Peyer's patch (tissue), 4 donors: ENCODE measurements at places on chromosomes 1 and 21. TPM values are rescaled to one million over a fixed set of nuclear protein-coding genes. Genes with fewer than 3 reads are reported as not detected.

DNA sequence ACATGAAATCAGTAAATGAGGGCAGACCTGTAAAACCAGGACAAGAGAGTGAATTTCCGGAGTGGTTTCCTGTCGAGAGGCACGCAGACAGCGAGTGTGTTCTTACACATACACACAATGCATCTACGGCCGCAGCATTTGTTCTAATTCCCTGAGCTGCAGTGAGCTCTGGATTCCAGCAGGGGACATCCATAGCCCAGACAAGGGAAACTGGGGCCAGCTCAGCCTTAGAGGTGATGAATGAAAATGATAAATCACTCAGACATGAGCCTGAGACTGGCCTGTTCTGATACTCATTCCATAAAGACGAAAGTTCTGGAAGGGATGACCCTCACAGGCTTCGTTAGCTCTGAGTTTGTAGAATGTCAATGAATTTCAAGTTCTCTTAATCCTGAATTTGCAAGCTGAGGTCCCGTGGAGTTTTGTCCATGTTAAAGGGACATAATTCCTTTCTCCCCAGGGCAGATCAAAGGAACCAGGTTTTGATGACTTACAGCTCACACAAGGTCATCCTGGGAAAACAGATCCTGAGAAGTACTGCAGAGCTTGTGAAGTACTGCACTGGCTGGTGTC lies 207.9 kb upstream of the C1orf87 start:
- H3K4me1 ChIP-seq: no peaks in the 10 kb centered on the region
- H3K4me3 ChIP-seq: no peak overlapping the region
- no peaks in the 10 kb centered on the region for H3K36me3 ChIP-seq
- H3K27ac ChIP-seq: no peak overlapping the region
- peak; percentile 51 for DNase-seq
- H3K27me3 ChIP-seq: no peaks in the 10 kb centered on the region

GRCh38 chr1:113857776-113858175 lies 13.7 kb downstream of the PTPN22 start:
- H3K4me3 ChIP-seq: no peak overlapping the region
- no peak for DNase-seq
- no peak overlapping the region for H3K27ac ChIP-seq

DNA sequence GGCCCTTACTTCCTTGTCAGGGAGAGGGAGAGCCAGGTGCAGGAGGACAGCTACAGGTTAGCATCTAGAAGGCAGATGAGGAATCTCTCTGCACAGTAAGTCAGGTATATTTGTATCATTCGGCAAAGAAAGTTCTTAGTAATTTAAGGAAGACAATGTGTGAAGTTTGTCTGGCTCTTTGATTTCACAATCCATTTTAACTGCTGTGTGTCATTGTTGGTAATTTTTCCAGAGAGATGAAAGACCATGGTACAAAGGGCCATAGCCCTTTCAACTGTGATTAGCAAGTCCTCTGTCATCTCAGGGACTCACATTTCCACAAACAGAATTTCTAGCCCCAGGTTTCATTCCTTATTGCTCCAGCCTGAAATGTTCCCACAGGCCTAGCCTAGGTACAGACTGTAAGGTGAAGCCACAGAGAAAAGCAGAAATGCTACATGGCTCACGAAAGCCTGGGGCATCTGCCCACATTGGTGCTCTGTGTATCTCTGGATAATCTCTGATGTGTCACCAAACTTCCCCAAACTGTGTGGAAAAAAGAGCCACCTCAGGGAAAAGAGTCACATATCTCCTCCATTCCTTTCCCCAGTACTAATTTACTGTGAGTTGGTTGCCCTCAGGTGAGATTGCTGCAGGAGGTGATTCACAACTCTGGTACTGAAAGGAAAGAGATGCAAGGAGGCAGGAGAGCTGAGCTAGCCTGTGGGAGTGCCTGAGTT lies 70.6 kb downstream of the SYT6 start:
- H3K36me3 ChIP-seq: no peaks in the 10 kb centered on the region
- no peak for DNase-seq
- no peak overlapping the region for H3K27ac ChIP-seq
- no peaks in the 10 kb centered on the region for H3K4me1 ChIP-seq
- no peaks in the 10 kb centered on the region for H3K27me3 ChIP-seq

GRCh38 chr21:32253215-32253641 lies 25.6 kb downstream of the MIS18A start:
- DNase-seq: no peak
- no peaks in the 10 kb centered on the region for H3K27me3 ChIP-seq
- H3K4me1 ChIP-seq: no peaks in the 10 kb centered on the region
- H3K4me3 ChIP-seq: no peak overlapping the region
- no peak overlapping the region for H3K27ac ChIP-seq
- no peaks in the 10 kb centered on the region for H3K36me3 ChIP-seq

Gene CYP4B1
- 38.8 TPM for total RNA-seq

DNA sequence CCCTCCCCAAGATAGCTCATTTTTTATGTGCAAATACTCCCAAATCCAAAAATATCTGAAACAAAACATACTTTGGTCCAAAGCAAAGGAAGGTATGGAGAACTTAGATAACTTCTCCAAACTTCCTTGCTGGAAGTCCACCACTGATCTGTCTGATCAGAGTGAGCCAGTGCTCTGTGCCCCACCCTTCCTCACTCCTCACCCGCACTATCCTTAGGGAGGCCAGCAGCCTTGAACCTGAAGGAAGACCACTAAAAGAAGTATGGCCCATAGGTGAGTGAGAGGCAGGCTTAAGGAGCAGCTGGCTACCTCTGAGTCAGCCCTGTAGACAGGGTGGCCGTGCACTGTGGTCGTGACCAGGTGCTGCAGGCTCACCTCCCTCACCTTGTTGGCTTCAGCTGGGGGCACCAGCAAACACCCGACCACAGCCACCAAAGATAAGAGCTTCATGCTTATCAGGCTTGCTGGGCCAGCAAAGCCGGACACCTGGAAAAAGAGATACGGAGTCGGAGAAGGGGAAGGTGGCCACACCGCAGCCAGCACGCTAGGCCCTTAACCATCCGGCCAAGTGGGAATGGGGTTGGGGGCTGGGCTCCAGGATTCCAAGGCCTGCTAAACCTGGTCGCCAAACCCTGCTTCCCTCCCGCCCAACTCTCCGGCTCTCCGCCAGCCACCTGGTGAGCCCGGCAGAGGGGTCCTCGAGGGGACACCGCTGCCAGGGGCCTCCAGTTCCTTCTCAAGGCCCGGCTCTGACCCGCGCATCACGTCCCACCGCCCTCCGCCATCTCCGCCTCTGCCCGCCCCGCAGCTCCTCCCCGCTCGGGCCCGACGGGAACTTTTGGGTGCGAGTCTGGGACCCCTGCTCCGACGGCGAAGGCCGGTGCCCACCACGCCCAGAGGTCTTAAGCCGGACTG lies 543 bp downstream of the TMEM9 start:
- H3K36me3 ChIP-seq: peaks cover 5% of the 10 kb centered on the region
- H3K4me1 ChIP-seq: no peaks in the 10 kb centered on the region
- H3K27me3 ChIP-seq: no peaks in the 10 kb centered on the region

DNA sequence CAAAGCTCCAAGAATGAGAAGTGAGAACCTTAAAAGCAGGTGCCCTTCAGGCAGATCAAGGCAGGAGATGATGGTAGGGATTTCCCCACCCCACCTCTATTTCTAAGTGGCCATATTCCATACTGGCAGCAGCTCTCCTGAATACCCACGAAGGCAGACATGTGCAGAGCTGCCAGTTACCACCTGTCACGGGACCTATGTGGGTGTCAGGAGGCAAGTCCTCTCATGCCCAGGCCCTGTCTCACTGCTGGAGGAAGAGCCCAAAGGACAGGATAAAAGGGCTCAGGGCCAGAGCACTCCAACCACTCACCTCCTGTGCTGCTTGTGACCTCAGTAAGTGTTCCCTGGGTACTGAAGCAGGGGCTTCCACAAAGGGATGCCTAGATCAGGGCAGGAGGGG lies 721 bp upstream of the LCE1B start:
- H3K4me3 ChIP-seq: no peak overlapping the region
- no peaks in the 10 kb centered on the region for H3K4me1 ChIP-seq

Gene GNB1
- total RNA-seq: 112 TPM

Gene MYBPH
- total RNA-seq: not detected

GRCh38 chr21:44064852-44065403 lies 42.3 kb upstream of the PWP2 start:
- H3K27me3 ChIP-seq: no peaks in the 10 kb centered on the region
- peaks cover 80% of the 10 kb centered on the region for H3K36me3 ChIP-seq
- H3K27ac ChIP-seq: peak overlapping the region; percentile 65
- no peak for DNase-seq

DNA sequence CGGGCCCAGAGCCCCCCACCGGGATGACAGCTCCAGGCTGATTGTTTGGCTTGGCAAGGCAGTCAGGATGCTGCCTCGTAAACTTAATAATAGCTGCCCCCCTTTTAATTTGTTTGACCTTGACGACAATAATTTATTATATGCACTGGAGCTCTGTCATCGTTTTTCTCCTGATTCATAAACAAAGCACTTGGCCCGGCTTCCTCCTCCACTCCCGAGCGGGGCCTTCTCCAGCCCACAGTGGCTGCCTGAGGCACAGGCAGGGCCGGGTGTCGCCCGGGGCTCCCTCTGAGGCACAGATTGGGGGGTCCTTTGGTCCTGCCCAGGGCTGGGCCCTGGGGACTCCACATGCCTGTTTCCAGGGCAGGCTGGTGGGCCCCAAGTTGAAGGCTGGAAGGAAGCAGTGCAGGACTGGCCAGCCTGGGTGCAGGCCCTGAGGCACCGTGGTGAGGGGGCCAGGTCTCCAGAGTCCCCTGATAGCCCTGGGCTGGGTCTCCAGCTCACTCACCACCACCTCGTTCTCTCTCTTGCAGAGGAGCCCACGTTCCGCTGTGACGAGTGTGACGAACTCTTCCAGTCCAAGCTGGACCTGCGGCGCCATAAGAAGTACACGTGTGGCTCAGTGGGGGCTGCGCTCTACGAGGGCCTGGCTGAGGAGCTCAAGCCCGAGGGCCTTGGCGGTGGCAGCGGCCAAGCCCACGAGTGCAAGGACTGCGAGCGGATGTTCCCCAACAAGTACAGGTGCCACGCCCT lies 52.0 kb upstream of the ARHGEF16 start:
- no peaks in the 10 kb centered on the region for H3K36me3 ChIP-seq
- DNase-seq: no peak
- H3K4me3 ChIP-seq: no peak overlapping the region
- no peaks in the 10 kb centered on the region for H3K4me1 ChIP-seq
- H3K27ac ChIP-seq: no peak overlapping the region

Gene TDRD5
- total RNA-seq: not detected

Gene NTMT2
- total RNA-seq: not detected

DNA sequence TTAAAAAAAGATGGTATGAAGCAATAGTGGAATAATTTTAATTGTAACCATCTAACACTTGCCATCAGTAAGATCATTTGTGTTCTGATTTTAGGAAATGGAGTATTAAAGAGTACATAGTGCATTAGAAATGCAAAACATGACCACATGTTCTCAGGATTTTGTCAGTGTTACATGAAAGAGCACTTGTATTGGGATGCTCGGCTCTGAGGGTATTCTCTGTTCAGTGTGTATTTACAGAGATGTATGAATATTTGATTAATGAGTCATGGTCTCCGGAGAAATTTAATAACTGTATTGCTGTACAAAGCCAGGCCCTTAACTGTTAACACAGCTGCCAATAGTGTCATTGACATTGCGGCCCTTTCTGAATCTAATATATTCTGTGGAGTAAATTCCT lies 91.7 kb downstream of the ATG4C start:
- H3K36me3 ChIP-seq: no peaks in the 10 kb centered on the region
- H3K27me3 ChIP-seq: no peaks in the 10 kb centered on the region
- no peak overlapping the region for H3K27ac ChIP-seq

DNA sequence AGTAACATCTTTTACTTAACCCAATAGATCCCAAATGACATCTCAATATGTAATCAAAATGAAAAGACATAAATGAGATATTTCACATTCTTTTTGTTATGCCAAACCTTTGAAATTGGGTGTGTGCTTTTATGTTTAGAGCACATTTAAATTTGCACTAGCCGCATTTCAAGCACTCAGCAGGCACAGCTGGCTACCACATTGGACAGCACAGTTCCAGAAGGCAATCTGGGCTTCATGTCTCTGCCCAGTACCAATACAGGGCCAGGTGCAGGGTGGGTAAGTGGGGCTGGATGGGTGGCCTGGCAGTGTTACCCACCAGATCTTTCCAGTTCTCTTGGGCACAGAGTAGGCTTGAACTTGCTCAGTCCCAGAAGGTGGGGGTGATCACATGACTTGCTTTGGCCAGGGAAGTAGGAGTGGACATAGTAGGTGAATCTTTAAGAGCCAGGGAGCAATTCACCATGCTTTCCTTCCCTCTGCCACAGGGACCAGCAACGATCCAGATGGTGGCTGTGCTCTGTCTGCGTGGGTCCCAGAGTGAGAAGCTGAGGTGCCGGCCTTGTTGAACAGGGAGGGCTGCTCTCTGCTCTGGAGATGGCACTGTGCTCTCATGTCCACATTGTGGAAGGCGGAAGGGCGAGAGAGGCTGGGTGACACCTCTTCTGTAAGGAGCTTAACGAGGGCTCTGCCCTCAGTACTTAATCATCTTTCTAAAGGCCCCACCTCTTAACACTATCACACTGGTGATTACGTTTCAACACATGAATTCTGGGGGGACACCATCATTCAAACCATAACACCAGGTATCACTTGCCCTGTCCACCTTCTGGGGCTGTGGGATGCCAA lies 261.4 kb downstream of the GRIK3 start:
- no peaks in the 10 kb centered on the region for H3K36me3 ChIP-seq
- H3K4me1 ChIP-seq: no peaks in the 10 kb centered on the region
- H3K27ac ChIP-seq: no peak overlapping the region
- no peak for DNase-seq

DNA sequence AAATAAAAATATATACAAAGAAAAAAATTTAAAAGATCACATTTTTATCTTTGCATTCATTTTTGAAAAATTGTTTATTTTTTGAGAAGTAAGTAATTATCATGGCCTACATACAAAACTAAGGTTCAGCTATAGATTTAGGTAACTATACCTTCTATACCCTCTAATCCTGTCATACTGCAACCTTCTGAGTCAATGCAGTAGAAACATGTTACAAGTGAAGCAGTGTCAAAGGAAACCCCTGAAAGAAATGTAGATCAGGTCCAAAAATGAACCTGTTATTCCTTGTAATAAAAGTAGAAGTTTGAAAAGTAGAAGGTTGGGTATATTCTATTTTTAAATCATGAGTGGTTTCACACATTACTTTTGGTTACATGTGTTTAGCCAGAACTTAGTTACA lies 51.3 kb downstream of the PTGS2 start:
- no peaks in the 10 kb centered on the region for H3K36me3 ChIP-seq
- no peaks in the 10 kb centered on the region for H3K4me1 ChIP-seq
- no peak overlapping the region for H3K27ac ChIP-seq
- H3K27me3 ChIP-seq: no peaks in the 10 kb centered on the region

Gene KCNJ6
- total RNA-seq: 0.18 TPM

Gene HRNR
- not detected for total RNA-seq

DNA sequence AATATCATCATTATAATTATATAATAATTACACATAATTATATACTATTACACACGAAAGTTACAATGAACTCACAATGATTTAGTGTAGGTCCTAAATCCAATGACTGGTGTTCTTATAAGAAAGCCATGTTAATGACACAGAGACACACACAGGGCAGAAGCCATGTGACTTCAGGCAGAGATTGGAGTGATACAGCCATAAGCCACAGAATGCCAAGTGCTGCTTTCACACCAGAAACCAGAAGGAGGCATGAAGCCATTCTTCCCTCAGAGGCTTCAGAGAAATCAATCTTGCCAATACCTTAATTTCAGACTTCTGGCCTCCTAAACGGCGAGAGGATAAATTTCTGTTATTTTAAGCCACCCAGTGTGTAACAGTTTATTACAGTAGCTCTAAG lies 147.4 kb upstream of the KRTAP19-8 start:
- no peak overlapping the region for H3K27ac ChIP-seq
- no peaks in the 10 kb centered on the region for H3K36me3 ChIP-seq
- H3K27me3 ChIP-seq: no peaks in the 10 kb centered on the region
- no peak overlapping the region for H3K4me3 ChIP-seq
- H3K4me1 ChIP-seq: no peaks in the 10 kb centered on the region
